ENCODE measurements at places on chromosomes 11 and 22. TPM values are rescaled to one million over a fixed set of nuclear protein-coding genes. Genes with fewer than 3 reads are reported as not detected.
A peak's percentile ranks its signal among the peaks of the same experiment; 100 is the strongest.

- no peak for DNase-seq
These were observed 23.0 kb downstream of the SIK3 start for GRCh38 chr11:117075186-117075585.

GRCh38 chr22:40603088-40603605 is 33.4 kb downstream of the MRTFA start:
- DNase-seq, result no peak

GRCh38 chr11:37336401-37336800 is 738.4 kb upstream of the RAG2 start:
- no peak for DNase-seq

GRCh38 chr11:63564056-63564774 is 1.0 kb upstream of the PLAAT2 start:
- DNase-seq, result peak; percentile 22

GRCh38 chr11:118870396-118871343 is 13.0 kb upstream of the CXCR5 start:
- DNase-seq, result peak; percentile 82

DNA sequence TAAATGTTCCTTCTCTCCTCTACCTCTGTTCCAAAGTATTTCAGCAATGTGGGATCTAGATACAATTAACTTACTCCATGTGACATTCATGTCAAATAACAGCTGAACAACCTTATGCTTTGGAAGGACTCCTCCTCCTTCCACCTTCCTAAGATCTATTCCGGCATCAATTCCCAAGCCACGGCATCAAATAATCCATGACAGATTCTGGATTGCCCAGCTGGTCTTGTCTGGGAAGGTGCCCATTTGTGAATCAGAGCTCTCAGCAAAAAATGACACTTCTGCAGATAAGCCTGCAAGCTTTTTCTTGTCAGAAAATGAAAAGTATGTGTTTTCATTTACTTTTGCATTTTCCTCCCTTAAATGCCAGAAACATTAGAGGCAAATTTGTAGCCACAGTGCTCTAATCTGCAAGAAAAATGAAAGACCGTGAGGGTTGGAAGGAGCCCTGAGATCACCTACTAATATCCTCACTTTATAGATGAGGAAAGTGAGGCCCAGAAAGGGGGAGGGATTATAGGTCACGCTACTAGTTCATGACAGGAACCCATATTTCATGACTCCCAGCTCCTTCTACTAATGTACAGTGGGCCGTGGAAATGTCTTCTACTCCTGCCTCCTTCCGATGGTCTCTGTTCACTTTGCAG is 124.0 kb downstream of the ME3 start:
- no peak for DNase-seq

DNA sequence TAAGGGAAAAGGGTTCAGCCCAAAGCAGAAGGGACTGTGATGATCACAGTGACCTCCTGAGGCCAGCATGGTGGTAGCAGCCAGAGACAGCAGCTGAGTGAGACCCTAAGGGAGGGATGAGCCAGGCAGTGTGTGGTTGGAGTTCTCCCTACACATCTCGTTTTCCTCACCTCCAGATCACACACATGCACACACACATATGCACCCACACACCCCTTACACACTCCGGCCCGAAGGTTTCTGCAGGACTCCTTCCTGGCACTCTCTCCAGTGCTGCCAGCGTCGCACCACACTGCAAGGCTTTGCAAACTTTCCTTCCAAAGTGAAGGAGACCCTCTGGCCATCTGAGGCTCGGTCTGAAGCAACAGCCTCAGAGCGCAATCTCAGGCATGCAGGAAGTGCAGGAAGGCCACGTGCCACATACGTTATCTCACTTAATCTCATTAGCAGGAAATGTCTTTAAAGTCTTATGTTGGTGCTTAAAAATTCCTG is 26.9 kb upstream of the TP53I11 start:
- no peak for DNase-seq

DNA sequence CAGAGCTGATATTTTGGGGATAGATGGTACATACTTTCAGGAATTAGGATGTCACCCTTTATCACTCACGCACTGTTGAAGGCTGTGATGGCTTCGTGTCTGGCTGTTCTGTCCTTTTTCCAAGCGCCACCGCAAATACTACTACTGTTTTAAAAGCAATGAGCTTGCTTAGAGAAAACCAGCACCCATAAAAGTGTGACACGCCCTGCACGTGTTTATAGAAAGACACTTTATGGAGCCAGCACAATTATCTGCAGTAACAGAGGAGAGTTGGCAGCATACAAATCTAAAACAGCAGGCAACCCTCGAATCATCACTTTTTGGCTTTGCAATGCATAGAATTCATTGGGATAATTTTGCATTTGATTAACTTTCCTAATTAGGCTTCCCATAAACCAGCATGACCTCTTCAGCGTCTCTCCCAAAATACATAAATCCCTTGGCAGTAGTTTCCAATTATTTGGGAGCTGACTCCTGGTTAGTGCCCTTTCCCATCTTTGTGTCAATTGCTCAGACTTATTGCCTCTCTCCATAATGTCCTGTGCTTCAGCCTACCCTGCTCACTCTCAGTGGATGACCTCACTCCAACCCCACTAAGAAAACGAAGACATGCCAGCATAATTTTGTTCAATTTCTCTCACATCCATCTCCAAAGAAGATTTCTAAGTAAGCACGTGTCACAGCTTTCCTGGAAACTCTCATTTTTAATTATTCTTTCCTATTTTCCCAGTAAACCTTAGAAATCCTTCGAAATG is 118.7 kb upstream of the LARGE1 start:
- DNase-seq, result no peak

DNA sequence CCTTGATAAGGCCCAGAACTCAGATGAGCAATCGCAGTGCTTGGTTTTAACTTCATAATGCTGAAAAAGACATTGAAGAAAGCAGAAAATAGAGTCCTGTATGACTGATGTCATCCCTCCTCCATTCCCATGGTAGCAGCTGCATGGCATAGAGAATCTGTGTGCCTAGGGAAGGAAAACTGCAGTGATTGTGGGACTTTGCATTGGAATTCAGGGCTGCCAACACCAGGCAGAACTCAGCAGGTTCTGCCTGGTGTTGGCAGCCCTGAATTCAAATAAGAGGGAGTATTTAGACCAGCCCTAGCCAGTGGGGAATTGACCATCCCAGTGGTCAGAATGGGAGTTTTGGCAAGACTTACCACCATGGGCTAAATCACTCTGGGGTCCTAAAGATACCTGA is 1016.0 kb downstream of the FAM181B start:
- DNase-seq, result no peak

DNA sequence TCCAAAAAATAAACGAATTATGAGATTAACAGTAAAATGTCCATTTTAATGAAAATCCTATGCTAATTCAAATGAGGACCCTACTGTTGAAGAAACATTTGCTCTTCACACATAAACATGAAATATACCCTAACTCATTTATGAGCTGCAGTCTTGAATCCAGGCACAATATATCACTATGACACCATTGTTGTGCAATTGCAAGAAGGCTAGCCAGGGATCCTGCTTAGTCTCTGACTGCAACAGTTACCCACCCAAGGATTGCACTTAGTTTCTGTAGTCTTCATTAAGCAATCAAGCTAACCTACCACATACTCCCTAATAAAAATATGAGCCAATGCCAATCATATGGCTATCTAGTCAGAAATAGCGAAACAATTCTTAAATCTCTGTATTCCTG is 981.0 kb upstream of the FAT3 start:
- DNase-seq, result no peak

- no peak for DNase-seq
These were observed 1.8 kb downstream of the SLC16A8 start for GRCh38 chr22:38081941-38082828.

DNA sequence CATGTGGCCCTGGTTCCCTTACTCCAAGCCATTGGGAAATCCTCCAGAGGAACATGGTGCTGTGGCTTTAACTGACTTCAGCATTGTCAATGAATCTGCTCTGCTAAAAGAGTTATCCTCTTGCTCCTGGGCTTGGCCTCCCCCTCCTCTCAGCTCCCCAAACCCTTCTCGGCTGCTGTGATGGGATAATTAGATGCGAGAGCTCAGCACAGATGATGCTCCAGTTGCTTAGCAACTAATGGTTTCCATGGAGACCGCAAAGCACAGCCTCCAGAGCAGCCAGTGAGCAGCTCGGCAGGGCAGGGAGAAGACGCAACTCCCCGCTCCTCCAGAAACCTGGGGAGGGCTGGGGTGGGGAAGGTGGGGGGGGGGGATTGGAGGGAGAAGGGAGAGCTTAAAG is 2.8 kb upstream of the UPK2 start:
- no peak for DNase-seq

DNA sequence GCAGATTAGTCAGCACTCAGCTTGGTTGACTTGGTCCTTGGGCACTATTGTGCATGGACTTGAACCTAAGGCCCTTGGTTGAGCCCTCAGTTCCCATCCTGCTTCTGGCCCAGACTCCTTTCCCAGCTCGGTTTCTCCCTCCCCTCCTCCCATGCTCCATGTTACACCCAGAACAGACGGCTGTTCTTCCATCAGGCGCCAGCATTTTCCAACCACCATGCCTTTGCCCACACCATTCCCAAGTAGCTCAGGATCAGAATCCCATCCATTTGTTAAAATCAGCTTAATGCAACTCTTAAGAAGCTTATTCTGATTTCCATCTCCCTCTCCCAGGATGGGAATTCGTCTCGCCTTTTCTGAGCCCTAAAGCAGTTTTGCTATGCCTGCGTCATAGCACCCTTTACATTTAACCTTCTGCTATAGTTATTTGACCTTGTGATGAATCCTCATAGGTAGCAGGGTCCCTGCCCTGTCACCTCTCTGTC is 110.7 kb downstream of the MICAL2 start:
- DNase-seq, result no peak

DNA sequence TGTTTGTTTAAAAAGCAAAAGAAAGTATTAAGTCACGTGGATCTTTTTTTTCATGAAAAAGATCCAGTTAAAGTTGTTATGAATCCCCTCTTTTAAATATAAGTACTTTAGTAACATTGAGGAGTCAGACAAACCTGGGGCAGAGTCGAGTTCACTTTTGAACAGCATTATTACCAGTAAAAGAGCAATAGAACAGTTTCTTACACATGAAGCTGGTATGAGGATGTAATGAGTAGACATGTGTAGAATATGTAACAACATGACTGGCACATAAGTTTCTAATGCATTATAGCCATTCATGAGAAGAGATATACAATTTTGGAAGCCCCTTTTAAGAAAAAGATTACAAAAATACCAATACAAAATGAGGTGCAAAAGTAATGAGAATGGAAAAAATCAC is 7.6 kb upstream of the MUC15 start:
- DNase-seq, result no peak

DNA sequence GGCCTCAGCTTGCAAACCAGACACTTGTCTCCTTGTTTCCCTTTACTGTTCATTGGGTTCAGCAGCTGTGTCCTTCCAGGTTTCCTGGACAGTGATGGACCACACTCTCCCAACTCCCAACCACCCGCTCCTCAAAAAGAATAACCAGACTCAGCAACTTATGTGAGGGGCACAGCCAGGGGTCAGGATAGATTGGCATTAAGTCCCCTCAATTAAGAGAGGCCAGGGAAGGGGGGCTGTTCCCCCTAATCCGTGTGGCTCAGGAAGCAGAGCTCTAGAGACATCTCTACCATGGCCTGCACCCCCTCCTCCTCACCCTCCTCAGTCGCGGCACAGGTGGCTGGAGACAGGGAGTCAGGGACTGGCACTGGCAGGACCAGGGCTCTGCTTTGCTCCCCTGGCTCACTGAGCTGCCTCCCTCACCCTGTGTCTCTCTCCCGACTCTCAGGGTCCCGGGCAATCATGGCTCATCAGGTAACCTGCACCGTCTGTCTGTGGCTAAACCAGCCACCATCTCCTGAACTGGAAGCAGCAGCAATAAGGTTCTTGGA is 111.7 kb downstream of the ZNF280B start:
- no peak for DNase-seq

DNA sequence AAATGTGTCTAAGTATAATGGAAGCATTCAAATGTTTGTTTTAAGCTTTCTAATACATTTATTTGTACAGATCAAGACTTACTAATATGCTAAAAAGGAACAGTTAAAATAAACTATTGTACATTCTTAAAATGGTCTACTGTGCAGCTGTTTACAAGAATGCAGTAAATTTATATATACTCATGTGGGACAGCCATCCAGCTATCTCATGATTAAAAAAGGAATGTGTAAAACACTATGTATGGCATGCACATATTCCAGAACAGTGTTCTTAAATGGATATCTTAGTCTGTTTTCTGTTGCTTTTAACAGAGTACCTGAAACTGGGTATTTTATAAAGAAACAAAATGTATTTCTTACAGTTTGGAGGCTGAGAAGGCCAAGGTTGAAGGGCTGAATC is 30.2 kb upstream of the CSTF3 start:
- no peak for DNase-seq

GRCh38 chr11:7538031-7538430 is 24.2 kb downstream of the PPFIBP2 start:
- peak; percentile 73 for DNase-seq

- DNase-seq, result no peak
These were observed 1477.8 kb downstream of the FAM181B start for GRCh38 chr11:81255895-81256294.

- no peak for DNase-seq
These were observed 122.3 kb downstream of the SHANK2 start for GRCh38 chr11:71130106-71130505.

- no peak for DNase-seq
These were observed 844.5 kb upstream of the RAG2 start for GRCh38 chr11:37442576-37442975.

DNA sequence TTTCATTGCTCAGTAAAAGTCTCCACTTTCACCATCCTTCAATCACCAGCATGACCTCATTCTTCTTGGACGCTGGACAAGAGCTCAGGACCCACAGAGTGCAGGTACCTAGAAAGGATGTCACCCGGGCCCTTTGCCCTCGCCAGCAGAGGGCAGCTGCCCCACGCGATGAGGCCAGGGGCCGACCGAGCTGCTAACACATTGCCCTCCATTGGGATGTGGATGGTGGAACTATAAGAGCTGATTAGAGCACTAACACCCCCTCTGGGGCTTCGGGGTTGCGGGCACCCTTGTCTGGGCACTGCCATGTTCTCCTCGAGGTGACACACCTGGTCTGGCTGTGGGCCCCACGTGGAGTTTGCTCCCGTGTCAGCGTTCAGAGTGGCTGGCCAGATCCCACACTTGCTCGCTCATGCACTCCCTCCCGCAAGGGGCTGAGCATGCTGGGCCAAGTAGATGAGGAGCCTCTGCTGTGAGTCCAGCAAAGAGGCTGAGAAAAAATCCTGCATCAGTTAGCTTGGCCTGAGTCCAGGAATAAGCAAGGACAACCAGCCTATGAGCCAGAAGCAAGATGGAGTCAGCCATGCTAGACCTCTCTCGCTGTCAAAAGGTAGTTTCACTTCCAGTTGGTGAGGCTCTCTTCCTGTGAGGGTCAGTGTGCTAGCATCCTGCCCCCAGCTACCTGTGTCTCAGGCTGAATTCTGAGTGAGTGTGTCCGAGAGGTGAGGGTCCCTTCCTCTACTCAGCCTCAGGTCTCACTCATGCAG is 9.8 kb downstream of the KRTAP5-6 start:
- no peak for DNase-seq

Gene TIMP3
- total RNA-seq, result 295 TPM

Gene SLC22A8
- total RNA-seq, result not detected

Gene SLC29A2
- 0.41 TPM for total RNA-seq

Gene P2RY6
- not detected for total RNA-seq

Gene ACTN3
- not detected for total RNA-seq

Gene GAS2L1
- total RNA-seq, result 16.4 TPM
